ENCODE measurements at places on chromosomes 1 and 21.
A peak's percentile ranks its signal among the peaks of the same experiment; 100 is the strongest.

- DNase-seq: no peak
Measured at GRCh38 chr1:10906866-10907519, 105.5 kb upstream of the TARDBP start.

GRCh38 chr21:25635310-25635709 lies 3.7 kb upstream of the JAM2 start:
- no peak for DNase-seq

DNA sequence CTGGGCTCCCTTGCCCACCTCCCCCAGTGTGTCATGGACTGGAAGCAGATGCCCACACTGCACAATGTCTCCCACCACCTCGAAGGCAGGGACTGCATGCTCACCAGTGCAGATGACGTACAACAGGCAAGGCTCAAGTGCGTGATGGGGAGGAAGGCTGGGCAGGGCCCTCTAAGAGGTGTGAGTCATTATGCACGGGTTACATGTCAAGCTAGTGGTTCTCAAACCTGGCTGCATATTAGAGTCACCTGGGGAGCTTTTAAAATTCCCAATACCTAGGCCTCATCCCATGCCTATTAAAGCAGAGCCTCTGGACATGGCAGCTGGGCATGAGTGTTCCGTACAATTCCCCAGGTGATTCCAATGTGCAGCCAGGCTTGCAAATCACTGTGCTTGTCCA lies 137.9 kb upstream of the NGF start:
- no peak for DNase-seq

GRCh38 chr1:202073206-202073605 lies 49.5 kb upstream of the GPR37L1 start:
- no peak for DNase-seq

DNA sequence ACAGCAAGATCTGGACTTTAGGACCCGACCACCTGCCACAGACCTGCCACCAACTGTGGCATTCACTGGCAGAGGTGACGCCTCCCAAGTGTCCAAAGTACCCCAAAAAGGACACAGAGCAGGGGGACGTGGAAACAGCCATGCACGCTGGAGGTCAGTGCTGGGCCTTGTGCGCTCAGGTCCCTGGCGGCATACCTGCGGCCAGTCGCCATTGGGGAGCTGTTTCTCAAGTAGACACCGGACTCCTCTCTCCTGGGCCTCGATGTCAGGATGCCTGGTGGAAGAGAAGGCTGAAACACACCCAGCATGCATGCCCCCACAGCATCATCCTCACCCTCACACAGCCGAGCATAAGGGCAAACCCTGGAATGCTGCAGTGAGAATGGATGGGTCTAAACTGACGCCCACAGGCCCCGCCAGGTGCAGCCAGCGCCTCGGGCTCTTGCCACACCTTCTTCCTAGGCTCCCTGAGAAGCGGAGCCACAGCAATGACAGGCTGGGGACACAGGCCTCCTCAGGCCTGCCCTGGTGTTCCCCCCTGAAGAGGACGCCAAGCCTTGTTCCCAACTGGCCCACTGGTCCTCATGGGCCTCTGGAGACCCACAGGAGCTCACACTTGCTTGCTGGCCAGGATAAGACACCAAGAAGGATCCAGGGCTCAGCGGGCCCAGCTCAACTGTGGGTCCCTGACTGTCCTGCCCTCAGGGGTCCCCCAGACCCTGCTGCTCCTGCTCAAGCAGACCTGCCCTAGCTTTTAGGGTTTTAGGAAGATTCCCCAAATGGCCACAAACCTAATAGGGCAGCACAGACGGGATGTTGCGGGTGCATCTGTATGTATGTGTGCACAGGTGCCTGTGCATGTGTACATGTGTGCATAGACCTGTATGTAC lies 7.7 kb upstream of the SPATC1L start:
- no peak for DNase-seq

DNA sequence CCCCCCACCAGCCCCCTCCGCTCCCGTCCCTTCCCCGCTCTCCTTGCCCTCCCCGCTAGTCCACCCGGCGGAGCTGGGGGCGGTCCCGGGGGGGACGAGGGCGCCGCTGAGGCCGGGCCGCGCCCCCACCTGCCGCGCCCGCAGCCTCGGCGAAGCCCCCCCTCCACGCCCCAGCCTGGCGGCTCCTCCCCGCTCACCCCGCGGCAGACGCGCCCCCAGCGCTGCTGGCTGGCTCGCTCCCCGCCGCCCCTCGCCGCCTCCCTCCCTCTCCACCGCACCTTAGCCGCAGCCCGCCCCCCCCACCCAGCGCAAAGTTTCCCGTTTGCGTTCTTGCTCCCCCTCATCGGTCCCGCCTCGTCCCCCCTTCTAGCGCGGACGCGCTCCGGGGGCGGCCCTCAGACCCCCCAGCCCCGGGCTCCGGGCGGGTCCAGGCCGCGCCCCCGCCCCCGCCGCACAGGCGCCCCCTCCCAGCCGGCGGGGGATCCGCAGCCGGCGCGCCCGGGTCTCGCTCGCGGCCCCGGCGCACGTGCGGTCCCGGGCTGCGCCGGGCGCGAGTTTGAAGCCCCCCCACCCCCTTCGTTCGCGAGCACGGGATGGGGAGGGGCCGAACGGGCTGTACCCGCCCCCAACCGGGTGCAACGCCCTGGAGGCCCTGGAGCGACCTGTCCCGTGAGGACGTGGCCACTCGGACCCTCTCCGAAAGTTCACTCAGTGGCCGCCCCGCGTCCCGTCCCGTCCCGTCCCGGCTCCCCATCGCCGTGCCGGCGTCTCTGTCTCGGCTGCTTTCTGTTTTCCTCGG lies 623 bp downstream of the PTPRF start:
- no peak for DNase-seq

DNA sequence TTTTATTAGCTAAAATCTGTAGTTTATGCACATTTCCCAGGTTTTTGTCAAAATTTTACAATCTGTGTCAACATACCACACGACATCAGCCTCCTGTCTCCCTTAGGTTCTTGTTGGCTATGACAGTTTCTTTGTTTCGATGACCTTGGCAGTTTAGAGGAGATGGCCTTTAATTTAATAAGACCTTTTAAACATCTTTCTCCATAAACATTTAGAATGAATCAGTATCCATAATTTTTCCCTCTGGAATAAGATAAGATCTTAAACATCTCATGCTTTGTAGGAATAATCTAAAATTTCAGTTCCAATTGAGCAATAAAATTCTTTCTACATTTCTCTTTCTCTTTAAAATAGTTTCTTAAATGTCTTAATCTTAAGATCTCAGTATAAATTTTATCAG lies 28.7 kb upstream of the DYRK1A start:
- no peak for DNase-seq

- no peak for DNase-seq
Measured at GRCh38 chr1:52041551-52042185, 8.1 kb upstream of the KTI12 start.

- DNase-seq: no peak
Measured at GRCh38 chr1:204249736-204250427, 36.1 kb upstream of the GOLT1A start.

DNA sequence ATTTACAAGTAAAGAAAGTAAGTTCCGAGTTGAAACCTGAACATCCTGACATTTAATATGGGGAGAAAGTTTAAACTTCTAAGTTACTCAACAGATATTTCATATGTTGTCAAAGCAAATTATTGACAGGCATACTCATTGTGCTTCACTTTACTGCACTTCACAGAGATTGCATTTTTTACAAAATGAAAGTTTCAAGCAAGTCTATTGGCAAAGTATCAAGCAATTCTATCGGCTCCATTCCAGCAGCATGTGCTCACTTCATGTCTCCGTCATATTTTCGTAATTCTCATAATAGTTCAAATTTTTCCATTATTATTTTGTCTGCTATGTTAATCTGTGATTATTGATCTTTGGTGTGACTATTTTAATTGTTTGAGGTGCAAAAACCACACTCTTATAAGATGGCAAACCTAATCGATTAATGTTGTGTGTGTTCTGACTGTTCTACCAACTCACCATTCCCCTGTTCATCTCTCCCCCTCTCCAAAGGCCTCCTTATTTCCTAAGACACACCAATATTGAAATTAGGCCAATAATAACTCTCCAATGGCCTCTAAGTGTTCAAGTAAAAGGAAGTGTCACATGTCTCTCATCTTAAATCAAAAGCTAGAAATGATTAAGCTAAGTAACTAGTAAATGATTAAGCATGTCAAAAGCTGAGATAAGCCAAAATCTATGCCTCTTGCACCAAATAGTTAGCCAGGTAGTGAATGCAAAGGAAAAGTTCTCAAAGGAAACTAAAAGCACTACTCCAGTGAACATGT lies 68.2 kb upstream of the BCL9 start:
- no peak for DNase-seq

DNA sequence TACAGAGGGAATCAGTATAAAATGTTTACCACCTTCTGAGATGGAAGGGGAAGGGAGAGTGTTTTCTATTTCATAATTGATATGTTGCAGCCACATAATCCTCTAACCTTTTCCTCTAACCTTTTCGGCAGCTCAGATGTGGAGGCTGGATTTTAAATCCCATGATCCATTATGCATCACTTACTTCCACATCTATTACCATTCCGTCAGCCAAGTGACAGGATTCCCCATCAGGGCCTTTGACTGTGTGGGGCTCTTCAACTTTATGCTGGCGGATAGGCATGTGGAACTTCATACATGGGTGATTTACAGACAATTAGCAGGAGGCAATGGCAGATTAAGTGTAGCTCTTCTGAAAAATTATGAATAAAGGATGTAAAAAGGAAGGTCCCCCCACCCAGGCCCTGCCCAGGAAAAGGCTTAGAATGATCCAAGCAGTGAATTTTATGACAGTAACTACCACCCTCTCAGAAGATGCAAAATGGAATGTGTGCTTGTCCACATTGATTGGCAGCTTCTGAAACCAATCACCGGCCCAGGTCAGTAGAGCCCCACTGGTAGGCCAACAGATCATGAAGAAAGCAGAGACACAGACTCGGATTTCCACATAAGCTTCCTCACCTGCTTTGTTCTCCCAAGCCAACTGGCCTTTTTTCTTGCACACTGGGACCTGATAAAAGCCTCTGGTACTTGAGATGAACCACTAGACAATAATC lies 147.0 kb downstream of the ST6GALNAC5 start:
- no peak for DNase-seq

- peak; percentile 72 for DNase-seq
Measured at GRCh38 chr1:10152709-10153284, 57.6 kb upstream of the KIF1B start.

- DNase-seq: peak; percentile 49
Measured at GRCh38 chr21:31866077-31866511, 6.7 kb upstream of the HUNK start.

DNA sequence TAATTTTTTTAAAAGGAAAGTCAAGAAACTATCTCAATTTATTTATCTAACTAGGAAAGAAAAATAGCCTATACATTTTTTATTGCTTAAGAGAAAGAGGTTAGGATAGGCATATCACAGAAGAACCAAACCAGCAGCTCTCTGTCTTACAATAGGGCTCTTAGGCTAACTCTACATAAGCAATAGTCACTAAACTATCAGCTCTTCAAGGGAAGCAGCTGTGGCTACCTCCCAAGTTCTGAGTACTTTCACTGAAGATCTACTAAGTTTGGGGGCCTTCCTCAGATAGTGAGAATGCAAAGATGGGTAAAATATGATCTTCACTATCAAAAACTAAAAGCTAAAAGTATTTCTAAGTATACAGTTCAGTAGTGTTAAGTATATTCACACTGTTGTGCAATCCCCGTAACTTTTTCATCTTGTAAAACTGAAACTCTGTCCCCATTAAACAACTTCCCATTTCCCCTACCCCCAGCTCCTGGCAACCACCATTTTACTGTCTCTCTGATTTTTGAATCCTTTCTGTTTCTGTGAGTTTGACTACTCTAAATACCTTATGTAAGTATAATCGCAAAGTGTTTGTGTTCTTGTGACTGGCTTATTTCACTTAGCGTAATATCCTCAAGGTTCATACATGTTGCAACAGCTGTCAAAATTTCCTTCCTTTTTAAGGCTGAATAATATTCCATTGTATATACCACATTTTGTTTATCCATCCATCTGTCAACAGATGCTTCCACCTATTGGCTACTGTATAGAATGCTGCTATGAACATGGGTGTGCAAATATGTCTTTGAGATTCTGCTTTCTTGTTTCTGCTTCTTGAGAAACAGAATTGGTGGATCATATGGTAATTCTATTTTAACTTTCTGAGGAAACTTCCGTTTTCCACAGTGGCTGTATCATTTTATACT lies 73.3 kb downstream of the ACBD6 start:
- DNase-seq: peak; percentile 10

DNA sequence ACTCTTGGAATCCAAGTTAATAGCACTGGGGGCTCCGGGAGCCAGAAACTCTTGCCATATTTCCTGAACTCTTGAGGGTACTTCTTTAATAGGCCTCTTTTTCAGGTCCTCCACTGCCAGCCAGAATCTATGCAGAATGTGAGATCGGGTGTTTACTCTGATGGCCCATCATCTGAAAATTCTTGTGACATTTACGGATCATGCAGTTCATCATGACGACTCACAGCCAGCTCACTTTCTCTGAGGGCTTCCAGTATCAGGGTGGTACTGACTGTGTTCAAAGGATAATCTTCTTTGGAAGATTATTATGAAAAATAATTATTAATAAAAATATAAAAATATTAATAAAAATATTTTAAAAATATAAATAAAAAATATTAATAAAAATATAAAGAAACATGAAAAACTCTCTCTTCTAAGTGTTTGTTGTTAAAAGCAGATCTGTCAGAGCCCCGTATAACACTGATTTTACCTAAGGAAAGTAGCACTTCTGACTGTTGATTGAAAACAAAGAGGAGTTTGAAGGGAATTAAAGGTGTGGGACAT lies 194.3 kb upstream of the GREM2 start:
- no peak for DNase-seq

- peak; percentile 48 for DNase-seq
Measured at GRCh38 chr1:185720633-185721272, 13.4 kb upstream of the HMCN1 start.

GRCh38 chr1:245003246-245003645 lies 138.9 kb upstream of the HNRNPU start:
- DNase-seq: no peak

- DNase-seq: peak; percentile 76
Measured at GRCh38 chr1:108747171-108747850, 837 bp downstream of the STXBP3 start.

- no peak for DNase-seq
Measured at GRCh38 chr1:161381707-161382106, 14.0 kb upstream of the CFAP126 start.

GRCh38 chr1:70376196-70376595 lies 21.7 kb upstream of the ANKRD13C start:
- peak; percentile 43 for DNase-seq

- DNase-seq: no peak
Measured at GRCh38 chr1:81308191-81308590, 492.5 kb upstream of the ADGRL2 start.

DNA sequence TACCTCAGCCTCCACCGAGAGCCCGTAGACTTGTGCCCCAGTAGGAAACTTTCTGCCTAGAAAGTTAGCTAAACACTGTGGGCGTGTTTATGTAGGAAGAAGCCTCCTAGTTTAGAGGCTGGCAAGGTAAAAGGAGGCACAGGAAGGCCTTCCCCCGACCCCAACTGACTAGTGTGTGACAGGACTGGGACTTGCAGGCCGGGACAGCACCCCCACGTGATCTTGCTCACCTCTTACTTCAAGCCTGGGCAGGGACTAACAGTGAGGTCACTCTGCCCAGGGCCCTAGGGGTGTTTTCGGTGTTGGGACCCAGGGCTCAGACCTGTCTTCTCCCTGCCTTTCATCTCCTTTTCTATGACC lies 392 bp upstream of the TAGLN2 start:
- no peak for DNase-seq

- DNase-seq: no peak
Measured at GRCh38 chr1:53583868-53584776, 124.9 kb downstream of the DMRTB1 start.

Data from Kasumi-1 (cell line).